Stimulated activated CD8-positive, alpha-beta memory T cell treated with anti-CD3 and anti-CD28 coated beads, Interleukin-4, amount 100 ng/mL, for 1 hour (primary cell): ENCODE measurements at places on chromosomes 2 and 18.

DNA sequence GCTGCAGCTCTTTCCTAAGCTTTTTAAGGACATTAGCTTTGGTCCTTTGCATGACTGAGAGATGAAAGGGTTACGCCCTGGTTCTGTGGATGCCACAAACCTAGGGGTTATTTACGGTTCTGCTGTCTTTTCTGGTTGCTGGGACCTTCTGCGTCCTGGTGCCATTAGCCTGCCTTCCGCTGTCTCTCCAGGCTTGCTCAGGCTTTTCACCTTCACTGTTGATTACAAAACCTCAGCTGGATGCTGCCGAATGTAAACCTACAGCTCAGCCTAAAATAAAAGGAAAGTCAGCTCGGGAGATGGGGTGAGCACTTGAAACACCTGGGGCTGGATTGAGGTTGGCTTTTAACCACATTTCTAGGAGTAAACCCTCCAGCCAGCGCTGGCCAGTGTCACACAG is 130.9 kb upstream of the ARHGAP28 start:
- no peak for DNase-seq

DNA sequence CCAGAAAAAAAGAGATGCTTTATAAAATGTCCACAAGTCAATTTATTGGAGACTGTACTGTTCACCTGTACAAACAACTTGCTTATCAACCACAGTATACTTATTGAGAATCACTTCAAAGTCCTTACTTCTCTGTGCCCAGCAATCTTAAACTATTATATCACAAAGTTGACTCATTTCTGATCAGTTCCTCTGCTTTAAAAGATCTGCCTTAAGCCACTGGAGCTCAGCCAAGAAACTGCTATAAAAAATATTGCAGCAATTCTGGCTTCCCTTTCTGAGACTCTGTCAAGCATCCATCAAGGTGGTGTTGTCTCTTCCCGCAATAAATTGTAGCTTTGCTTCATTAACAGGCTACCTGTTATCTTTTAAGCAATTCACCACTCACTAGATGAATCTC is 375.2 kb upstream of the SPHKAP start:
- DNase-seq, result no peak

DNA sequence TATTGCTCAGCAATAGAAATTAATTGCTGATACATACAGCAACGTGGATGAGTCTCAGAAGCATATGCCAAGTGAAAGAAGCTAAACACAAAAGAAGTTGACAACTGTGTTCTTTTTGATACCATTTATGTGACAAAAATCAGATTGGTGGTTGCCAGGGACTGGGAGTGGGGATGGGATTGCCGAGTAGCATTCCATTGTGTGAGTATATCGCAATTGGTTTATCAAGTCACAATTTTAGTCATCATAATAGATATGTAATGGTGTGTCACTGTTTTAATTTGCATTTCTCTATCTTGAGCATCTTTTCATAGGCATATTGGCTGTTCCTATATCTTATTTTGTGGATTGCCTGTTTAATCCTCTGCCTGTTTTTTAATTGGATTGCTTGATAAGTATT is 20.9 kb downstream of the STRADB start:
- no peak for DNase-seq

DNA sequence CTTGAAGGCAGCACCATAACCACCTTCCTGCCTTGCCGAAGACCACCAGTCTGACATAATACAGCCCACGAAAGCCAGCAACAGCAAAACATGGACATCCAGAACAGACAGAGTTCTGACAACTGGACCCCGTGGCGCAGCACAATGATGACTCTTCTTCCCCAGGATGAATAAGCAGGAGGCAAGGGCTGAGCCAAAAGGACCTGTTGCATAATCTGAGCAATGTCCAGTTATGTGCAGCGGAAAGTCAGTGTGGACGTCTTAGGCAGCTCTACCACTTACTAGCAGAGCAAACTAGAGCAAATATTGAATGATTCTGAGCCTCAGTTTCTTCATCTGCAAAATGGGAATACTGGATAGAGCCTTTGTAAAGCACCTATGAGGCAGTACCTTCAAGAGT is 225.1 kb downstream of the ZBTB7C start:
- DNase-seq, result no peak

- no peak for DNase-seq
These were observed 16.5 kb downstream of the HS6ST1 start for GRCh38 chr2:128302011-128302743.

DNA sequence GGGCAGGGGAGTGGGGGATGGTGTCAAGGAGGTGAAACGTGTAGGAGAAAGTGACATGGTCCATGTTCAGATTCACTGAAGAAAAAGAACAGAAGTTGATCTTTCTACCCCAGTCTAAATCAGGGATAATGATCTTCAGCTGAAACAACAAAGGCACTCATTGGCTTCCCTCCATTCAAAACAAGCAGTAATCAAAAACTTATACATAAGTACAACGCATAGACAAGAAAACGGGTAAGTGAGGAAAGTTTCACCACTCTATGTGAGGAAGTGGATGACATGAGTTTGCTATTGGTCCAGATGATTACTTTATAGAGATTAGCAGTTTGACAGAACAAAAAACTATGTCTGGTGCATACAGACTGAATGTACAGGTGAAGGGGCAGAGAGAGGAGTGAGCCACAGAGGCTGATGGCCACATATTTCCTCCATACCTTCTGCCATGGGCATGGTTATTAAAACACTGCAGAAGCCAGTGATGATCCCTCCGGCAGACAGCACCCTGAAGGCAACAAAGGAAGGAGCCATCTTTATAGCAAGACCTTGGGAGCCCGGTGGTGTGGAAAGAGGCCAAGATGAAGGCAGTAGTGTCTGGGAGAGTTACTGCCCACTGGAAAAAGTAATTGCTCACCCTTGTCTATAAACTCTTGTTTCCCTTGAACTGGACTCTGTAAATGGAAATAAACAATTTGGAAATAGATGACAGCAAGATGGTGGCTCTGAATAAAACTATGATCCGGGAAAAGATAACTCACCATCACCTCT is 57.7 kb downstream of the SLC25A12 start:
- no peak for DNase-seq

DNA sequence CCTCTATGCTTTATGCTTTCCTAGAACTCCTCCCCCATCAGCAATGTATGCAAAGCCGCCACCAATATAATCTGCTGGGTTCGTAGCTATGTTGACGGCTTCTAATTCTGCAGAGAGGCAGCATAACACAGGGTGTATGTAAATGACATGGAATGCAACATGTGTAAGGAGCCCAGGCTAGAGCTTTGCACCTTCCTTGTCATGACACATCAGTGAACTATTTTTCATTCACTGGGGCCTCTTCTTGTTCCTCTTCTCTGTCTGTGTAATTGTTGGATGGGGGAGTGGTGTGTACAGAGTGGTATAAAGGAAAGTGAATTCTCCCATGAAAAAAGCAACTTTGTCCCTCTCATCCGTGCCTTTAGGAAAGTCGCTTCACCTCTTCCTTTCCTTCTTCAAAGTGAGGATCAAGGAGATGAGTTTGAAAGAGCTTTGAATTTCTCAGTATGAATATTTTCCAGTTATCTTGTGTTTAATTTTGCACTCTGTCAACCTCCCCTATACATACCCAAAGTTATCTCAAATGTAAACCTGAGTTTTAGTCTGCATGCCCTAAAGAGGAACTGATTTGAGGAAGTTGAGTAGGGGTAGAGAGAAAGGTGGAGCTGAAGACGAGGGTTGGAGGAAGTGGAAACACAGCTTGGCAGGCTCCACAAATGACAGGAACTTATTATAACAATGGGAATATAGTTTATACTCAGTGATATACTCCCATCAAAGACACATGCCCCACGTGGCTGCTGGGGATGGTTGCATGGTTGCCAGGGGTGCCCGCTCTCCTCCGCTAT is 74.9 kb upstream of the ARL4C start:
- DNase-seq, result no peak

DNA sequence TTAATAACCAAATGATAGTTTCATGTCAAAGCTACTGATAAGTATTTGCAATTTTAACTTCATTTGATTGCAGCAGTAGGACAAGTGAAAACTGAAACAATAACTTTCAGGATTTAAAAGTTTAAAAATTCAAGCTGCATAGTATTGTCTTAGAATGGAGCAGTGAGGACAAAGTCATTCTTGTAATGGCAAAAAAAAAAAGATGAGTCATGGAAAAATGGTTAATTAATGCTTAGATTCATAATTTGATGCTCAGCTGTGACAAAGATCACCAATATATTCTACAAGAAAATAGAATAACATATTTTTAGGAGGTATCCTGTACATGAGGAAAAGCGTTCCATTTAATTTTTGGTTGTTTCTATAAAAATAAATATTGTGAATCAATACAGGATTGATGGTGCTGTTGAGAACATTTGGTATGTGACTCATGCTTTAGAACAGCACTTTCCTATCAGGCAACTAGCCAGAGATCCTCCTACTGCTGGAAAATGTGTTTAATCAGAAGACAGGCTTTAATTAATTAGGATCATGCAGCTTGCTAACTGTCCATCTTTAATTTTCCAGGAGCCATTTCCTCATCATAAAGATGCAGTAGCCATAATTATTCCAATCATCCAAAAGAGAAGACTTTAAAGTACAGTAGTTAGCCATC is 239.0 kb upstream of the MMADHC start:
- no peak for DNase-seq

- DNase-seq, result no peak
These were observed 156.0 kb downstream of the SLC4A3 start for GRCh38 chr2:219783359-219783975.

DNA sequence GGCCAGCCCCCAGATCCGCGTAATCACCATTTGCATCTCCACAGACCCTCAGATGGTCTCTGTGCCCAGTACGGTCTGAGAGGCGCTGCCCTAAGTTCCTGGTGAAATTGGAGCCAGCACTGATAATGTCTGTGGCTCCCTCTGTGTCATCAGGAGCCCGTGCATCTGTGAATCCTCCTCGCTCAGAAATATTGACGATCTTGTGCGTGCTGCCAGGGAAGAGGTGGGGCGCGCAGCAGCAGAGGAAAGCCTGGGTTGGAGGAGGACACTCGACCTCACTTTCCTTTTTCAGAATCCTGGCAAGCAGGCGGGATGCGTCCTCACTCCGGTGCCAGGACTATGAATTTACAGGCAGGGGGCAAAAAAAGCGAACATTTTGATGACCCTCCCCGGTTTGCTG is 686.1 kb upstream of the SALL3 start:
- DNase-seq, result no peak

- no peak for DNase-seq
These were observed 34.7 kb downstream of the KIDINS220 start for GRCh38 chr2:8802741-8803140.

GRCh38 chr2:186725783-186726182 is 31.9 kb downstream of the FAM171B start:
- DNase-seq, result no peak

- DNase-seq, result no peak
These were observed 99.8 kb downstream of the ALK start for GRCh38 chr2:29821591-29821990.

GRCh38 chr2:175929850-175930249 is 72.2 kb downstream of the LNPK start:
- DNase-seq, result no peak

DNA sequence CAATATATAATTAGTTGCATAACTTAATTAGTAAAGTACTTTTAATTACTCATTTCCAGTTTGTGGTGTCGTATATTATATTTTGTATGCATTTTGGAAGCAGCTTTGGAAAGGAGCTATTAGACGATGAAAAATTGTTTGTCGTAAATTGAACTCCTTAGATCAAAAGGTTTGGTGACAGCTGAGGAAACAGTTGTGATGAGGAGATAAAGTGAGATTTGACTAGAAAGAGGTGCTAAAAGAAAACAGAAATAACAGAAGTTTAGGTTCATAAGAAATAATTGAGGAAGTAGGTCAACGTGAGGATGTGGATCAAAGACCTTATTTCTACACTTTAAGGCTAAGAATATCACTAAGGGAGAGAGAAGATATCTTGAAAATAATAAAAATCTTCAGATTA is 141.9 kb upstream of the NETO1 start:
- DNase-seq, result no peak

DNA sequence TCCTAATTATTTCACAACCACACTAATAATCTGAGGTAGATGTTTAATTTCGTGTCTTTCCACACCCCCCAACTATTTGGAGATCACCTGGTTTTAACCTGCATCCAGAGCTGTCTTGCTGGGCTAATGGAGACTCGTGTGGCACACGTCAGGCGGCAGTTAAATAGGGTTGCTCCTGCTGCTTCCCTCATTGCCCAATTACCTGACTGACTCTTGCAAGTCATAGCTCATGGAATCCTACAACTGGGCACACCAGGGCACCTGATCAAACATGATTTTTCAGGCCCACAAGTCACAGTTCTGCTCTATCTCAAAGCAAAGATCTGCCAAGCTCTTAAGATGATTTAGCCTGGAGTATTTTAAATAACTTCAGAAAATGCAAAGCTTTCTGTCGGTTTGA is 1430.4 kb upstream of the ACVR2A start:
- DNase-seq, result no peak

- no peak for DNase-seq
These were observed 24.0 kb upstream of the GALNT5 start for GRCh38 chr2:157233506-157233905.

DNA sequence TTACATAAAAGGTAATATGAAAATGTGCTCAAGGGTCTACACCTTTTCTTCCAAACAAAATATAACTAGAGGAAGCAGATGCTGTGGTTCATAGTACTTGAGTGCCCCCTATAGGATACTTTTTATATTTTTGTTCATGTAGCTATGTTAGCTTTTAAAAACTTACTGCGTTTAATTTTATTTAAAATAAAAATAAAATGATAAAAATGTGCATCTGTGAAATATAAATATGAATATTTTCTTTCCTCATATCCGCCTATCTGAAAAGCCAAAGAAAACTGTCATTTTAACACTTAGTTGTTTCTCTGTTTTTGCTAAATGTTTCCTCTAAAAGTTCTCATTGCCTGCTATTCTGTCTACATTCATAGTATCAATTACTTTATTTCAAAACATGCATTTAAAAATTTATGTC is 9.6 kb upstream of the LRP1B start:
- DNase-seq, result no peak

GRCh38 chr2:28351621-28352020 is 41.0 kb upstream of the FOSL2 start:
- no peak for DNase-seq

GRCh38 chr2:180442860-180443644 is 436.0 kb upstream of the CWC22 start:
- no peak for DNase-seq

DNA sequence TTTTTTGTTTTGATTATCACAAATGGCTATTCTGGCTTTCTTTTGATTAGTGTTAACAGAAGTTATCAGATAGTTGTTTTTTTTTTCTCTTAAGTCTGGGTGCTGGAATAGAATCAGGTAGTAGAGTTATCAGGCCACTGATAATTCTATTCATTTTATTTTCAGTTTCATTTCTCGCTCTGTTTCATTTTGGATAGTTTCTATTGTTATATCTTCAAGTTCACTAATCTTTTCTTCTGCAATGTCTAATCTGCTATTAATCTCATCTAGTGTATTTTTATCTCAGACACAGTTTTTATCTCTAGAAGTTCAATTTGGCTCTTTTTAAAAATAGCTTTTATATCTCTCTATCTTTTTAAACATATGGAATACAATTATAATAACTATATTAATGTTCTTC is 241.8 kb upstream of the EPC2 start:
- no peak for DNase-seq

GRCh38 chr2:37829202-37829601 is 95.9 kb upstream of the RMDN2 start:
- no peak for DNase-seq

- DNase-seq, result no peak
These were observed 126.7 kb downstream of the BCL2 start for GRCh38 chr18:63192885-63193349.
